ENCODE measurements at places on chromosomes 3 and 15.

DNA sequence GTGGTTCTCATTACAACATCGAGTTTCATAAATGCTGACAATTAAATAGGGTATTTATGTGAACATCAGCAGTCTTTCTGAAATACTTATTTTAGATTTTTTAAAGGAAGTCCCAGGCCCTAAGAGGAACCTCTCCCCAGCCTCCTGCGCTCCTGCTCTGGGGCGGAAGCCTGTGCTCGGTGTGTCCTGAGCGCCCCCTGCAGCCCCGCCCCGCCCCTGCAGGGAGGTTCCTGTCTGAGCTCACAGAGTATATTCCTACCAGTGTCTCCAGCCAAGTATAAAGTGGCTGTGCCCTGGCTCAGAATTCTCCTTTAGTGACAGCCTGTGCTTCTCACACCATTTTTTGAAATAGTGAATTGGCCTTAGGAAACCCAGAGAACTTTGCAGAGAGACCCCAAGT lies 567.9 kb downstream of the GOLGA6L6 start:
- DNase-seq = no peak

DNA sequence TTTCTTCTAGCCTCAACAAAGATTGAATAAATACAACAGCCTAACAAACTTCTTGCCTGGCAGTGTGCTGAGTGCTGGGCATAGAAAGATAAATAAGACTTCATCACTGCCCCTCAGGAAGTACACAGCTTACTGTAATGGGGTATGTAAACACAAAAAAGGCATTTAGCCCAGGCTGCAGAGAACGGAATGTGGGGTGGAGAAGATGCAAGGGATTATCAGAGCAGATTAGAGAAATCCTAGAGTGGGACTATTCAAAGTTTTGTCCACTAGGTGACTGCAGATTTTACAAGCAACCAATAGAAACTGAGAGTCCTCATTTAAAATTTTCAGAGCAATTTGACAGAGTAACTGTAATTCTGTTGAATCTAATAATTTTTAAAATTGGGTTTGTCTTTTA lies 35.4 kb upstream of the TSC22D2 start:
- DNase-seq = no peak

- no peak for DNase-seq
Observed at GRCh38 chr3:195752066-195752465, 31.3 kb downstream of the MUC20 start.

GRCh38 chr15:68335251-68335650 lies 57.7 kb downstream of the FEM1B start:
- DNase-seq = no peak

- no peak for DNase-seq
Observed at GRCh38 chr3:115550285-115550761, 73.0 kb upstream of the GAP43 start.

DNA sequence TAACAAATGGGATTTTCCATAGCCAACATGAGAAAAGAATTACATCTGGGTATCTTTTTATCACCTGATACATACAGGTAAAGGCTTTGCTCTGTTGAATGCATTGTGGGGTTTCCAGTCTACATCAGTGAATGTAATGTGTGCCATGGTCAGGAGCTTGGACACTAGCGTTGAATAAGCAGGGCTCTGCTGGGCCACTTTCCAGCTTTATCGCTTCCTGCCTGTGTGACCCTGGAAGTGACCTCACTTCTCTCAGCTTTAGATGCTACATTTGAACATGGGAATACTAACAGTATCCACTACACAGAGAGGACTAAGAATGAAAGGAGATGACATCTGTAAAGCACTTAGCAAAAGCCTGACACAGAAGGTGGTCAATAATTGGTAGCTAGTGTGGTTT lies 40.1 kb downstream of the TTC23 start:
- DNase-seq = no peak

- DNase-seq = no peak
Observed at GRCh38 chr15:80272987-80273386, 21.0 kb upstream of the CTXND1 start.

GRCh38 chr3:20658491-20658890 lies 472.5 kb upstream of the SGO1 start:
- DNase-seq = no peak

DNA sequence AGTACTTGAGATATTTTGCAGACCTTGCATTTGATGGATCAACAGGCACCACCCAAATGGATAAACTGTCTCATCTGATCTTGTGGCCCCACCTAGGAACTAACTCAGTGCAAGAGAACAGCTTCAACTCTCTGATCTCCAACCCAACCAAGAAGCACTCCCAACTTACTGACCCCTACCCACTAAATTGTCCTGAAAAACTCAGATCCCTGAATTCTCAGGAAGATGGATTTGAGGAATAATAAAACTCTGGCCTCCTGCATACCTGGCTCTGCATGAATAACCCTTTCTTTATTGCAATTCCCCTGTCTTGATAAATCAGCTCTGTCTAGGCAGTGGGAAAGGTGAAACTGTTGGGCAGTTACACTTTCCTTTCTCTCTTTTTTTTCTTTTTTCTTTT lies 247.9 kb downstream of the ZPLD1 start:
- no peak for DNase-seq

- DNase-seq = no peak
Observed at GRCh38 chr3:117691526-117691925, 981.9 kb downstream of the TUSC7 start.

DNA sequence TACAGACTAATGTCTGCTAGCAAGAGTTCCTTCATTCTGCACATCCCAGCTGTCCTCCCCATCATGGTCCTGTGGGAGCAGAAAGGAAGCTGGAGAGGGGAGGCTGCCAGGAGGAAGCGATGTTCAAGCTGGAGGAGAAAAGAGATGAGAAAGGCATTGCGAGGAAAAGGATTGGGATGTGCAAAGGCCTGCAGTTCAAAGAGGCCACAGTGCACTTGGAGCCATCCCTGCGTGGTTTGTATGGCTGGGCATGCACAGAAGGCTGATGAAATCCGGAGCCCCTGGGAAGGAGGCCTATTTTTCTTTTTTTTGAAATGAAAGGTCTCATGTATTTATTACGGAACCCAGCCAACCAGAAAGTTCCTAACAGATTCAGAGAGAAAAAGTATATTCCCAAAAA lies 22.8 kb downstream of the AMOTL2 start:
- no peak for DNase-seq

DNA sequence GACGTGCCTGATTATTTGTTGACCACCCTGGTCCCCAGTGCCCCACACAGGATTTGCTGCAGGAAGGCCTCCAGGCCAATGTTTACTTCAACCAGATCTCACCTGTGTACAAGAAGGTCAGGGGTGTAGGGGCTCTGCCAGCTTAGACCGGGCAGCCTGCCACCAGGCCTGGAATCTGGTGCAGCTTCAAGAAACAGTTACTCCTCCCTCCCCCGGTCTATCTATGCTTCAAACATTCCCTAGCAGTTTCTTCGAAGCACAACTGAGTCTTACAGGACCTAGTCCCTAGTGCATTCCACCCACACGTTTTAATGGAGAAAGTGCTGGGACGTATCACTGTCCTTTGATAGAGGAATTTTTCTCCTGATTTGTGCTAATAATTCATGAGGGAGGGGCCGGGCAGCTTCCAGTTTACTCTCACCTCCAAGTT lies 8.0 kb downstream of the SH3BP5 start:
- no peak for DNase-seq

DNA sequence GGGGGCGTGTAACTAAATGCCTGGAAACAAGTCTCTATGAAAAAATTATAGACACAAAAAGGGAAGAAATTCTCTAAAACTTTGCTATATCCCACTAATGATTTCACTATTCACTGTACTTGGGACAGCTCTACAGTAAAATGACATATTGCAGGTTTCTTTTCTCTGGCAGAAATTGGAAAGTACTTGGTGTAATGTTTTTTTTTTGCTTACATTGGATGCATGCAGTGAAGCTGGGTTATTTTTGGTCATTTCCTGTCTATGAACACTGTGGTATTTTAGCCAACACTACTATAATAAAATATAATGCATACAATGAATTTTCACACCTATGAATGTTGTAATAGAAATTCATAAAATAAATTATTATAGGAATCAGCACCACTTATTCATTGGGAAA lies 109.7 kb downstream of the LRRC49 start:
- DNase-seq = no peak

- DNase-seq = no peak
Observed at GRCh38 chr3:104521606-104522336, 844.9 kb upstream of the ALCAM start.

All from stimulated activated CD4-positive, alpha-beta T cell treated with anti-CD3 and anti-CD28 coated beads, Interleukin-1b, Interleukin-23, amount 100 ng/mL, for 1 hour (primary cell).